Activated T-helper 2 cell treated with anti-CD3 and anti-CD28 coated beads, Interferon-gamma antibody, Interleukin-2, Interleukin-4, amounts not matched to agents 10 μg/mL and 5 μg/mL and 100 μg/mL, durations not matched to agents 14 hours and 24 hours and 36 hours (primary cell): ENCODE measurements at places on chromosomes 7 and 10.

DNA sequence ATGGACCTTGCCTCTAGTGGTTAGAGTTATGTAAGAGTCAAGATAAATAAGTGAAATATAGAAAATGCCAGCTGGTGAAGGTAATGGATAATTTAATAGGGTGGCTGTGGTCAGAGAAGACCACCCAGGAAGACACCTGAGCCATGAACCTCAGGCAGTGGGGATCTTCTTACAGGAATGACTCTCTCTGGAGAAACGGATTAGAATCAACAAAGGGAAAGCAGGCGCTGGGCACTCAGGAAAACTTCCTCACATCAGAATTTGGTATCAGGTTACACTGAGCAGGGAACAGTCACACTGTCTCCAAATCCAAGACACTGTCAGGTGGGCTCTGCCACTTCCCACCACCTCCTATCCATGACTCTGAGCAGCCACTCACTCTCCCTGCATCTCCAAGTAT lies 132.6 kb downstream of the DYNC2I1 start:
- no peak for DNase-seq

- no peak for DNase-seq
Measured at GRCh38 chr10:91210435-91210834, 10.0 kb upstream of the PCGF5 start.

GRCh38 chr10:13158401-13158800 lies 3.0 kb upstream of the MCM10 start:
- DNase-seq = peak; percentile 15

DNA sequence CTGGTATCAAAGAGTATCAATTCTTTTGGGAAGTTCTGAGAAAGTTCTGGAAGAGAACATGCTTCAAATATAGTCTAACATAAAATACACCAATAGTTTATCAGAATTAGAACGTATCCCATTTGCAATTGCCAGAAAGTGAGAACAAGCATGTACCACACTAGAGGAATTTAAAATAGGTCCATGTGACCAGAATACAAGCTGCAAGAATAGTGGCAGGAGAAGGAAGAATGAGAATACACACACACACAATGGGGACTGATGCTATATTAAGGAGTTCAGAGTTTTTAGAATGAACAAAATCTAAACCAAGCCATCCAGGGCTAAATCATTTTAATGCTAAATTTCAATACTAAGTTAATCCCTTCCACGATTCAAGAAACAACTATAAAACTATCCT lies 99.1 kb upstream of the TMEM168 start:
- DNase-seq = no peak

- no peak for DNase-seq
Measured at GRCh38 chr7:80014511-80014910, 120.1 kb upstream of the GNAI1 start.

- no peak for DNase-seq
Measured at GRCh38 chr7:90777886-90778285, 181.8 kb downstream of the CDK14 start.

- no peak for DNase-seq
Measured at GRCh38 chr10:112182784-112183328, 709 bp downstream of the GPAM start.

DNA sequence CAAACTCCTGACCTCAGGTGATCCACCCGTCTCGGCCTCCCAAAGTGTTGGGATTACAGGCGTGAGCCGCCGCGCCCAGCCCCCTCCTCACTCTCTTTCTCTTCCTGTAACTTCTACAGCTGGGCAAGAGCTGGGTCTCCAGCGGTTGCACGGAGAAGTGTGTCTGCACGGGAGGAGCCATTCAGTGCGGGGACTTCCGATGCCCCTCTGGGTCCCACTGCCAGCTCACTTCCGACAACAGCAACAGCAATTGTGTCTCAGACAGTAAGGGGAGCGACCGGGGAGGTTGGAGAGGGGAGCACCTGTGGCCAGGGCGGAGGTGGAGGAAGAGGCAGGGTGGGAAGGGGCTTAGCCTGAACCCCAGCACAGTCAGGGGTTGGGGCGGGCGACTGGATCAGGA lies 41.4 kb downstream of the EPHB4 start:
- no peak for DNase-seq

GRCh38 chr7:87874066-87874465 lies 2.1 kb downstream of the SLC25A40 start:
- DNase-seq = no peak

- no peak for DNase-seq
Measured at GRCh38 chr10:57015187-57015586, 654.1 kb upstream of the ZWINT start.

DNA sequence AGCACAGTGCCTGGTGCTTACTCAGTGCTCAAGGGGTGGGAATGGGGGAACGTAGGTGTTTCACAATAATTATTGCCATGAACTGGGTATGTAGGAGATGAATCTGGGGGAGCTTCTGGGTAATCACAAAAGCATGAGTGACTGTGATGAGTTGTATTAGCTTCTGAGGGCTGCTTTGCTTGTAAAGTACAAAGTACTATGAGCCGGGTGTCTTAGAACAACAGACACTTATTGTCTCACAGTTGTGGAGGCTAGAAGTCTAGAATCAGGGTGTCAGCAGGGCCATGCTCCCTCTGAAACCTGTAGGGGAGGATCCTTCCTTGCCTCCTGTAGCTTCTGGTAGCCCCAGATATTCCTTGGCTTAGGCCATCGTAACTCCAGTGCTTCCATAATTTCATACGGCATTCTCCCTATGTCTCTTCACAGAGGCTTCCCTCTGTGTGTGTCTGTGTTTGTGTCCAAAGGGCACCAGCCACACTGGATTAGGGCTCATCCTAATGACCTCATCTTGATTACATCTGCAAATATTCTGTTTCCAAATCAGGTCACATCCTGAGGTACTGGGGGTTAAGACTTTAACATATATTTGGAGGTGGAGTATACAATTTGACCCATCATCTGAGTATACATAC lies 84.8 kb upstream of the AGBL3 start:
- DNase-seq = no peak

DNA sequence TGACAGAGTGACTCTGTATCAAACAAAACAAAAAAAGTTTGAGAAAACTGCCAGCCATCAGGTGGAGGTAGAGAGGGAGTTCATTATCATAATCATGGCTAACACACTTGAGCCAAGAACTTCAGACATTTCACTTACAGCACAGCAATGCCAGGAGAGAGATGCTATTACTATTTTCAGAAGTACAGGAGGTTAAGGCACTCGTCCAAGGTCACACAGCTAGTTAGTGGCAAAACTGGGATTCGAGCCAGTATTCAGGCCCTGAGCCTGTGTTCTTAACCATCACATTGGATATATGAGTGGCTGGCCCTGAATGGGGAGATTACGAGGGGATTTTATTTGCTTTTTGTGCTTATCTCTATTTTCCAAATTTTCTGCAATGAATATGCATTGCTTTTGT lies 24.8 kb upstream of the UNC5B start:
- no peak for DNase-seq

GRCh38 chr10:32538256-32538655 lies 92.3 kb downstream of the CCDC7 start:
- no peak for DNase-seq

DNA sequence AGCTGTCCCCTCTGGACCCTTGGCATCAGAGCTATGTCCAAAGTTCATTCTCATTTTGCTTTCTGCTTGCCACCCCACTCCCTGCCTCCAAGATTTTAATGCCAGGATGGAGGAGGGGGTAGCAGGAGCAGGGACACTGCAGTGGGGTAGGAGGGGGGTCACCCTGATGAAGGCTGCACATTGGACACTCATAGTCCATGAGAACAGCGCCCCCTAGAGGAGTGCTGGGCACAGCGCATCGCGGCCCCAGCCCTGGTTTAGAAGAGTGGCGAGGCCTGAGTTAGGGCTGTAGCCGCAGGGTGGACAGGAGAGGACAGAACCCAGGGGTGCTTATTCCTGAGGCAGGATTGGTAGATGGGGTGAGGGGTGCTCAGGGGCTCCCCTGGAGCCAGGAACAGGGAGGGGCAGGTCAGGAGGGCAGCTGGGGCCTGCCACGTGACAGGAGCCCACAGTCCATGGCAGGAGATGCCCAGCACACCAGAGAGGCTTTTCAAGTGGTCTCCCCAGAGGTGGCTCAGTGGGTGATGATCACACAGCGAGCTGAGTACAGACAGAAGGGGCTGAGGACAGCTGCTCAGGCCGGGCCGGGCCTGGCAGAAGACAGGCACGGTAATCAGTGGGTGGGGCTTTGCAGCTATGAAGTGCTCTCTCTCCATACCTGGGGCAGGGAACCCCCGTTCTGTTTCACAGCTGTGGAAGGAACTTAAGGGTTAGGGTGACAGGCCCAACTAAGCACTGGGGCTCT lies 71.4 kb downstream of the NEURL1 start:
- DNase-seq = peak; percentile 23

- DNase-seq = no peak
Measured at GRCh38 chr7:26331789-26332188, 40.1 kb downstream of the SNX10 start.

GRCh38 chr7:49527182-49527581 lies 246.3 kb upstream of the VWC2 start:
- DNase-seq = no peak

- DNase-seq = no peak
Measured at GRCh38 chr7:150326657-150327268, 3.4 kb upstream of the ACTR3C start.

DNA sequence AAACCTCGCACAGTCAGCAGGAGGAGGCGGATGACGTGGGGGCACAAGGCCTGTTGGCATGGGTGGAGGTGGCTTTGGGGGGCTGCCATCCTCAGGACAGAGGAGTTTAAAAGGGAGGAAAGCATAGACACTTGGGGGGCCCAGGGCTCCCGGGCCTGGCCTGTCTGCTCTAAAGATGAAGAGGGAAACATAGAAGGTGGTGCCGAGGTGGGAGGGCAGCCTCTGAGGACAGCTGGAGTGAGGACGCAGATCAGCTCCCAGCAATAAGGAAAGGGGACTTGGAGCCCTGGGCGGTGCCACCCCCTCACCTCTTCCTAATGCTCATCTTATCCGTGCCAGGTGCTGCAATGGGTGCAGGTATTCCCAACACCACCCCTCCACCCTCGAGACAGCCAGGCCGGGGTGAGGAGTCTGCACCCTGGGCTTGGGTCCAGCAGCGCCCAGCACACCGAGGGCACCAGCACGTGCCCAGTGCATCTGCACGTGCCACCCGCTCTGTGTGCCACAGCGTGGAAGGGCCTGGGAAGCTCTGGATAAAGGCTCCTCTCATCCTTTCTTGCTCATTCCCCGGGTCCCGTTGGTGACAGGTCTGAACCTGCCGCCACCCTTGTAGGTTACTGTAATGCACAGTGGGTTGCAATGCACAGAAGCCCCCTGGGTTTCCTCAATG lies 566.0 kb upstream of the FOXK1 start:
- no peak for DNase-seq

DNA sequence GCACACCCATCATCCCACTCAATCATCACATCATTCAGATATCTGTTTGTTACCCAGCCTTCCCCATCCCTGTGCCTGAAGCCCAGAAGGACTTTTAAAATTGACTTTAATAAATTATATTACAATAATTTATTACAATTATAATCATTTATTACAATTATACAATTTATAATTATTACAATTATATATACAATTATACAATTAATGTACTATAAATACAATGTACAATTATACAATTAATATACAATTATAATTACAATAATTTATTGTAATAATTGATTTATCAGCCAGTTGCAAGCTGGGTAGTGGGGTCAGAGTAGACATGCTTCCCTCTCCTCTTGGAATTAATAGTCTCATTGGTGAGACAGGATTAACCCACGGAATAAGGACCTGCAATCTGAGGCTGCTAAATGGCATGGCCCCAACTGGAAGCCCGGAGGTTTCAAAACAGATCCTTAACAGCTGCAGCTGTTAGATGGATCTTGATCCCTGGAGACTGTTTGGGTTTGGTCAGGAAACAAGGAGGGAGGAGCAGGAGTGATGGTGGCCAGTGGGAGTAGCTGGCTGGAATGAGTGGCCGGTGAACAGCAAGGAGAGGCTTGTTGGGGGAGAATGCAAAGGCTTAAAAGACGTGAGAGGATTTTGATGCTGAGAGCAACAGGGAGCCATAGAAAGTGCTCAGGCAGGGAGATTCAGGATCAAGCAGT lies 402.8 kb upstream of the PODXL start:
- no peak for DNase-seq
